ENCODE measurements at places on chromosomes 11 and 22.
A peak's percentile ranks its signal among the peaks of the same experiment; 100 is the strongest.

DNA sequence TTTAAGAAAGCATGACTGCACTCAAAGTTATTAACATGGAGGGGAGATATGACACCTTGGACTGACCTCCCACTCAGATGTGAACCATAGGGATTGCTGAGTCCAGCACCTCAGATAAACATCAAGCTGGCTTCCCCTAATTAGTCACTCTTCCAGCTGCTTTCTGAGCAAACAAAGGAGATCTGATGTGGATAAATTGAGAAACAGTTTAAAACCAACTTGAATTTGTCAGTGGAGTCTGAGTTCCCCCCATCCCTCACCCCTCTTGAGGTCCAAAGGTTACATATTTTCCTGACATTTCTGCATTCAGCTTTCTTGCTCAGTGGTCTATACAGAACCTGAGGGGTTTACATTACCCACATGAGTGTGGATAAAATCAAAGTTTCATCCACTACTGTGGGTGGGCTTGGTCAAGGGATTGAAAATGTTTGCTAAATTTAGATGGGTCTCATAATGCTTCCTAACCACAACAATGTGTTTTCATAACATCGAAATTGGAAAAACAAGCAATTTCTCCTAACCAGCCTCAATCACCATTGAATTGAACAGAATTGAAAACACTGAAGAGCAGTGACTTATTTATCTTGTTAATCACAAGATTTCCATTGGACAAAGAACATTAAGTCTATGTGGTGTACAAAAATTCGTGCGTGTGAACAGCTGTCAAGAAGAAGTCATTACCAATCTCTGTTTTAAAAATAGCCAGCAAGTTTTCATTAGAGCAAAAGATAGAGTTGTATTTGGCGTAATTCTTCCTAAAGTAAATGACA is 292.3 kb downstream of the METTL15 start:
- no peak for DNase-seq

DNA sequence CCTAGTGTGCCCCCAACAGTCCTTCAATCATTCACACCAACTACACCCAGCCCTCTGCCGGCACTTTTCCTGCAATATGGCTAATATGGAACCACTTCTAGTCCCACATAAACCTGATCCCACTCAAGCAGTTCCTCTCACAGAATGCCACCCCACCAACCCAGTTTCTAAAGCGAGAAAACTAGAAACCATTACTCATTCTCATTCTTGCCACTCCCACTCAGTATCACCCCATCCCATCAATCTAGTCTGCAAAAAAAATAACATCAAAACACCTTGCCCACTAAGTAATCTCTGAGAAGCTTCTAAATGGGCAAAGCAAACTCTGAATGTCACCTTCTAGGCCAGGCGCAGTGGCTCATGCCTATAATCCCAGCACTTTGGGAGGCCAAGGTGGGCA is 17.9 kb downstream of the NAP1L4 start:
- DNase-seq: no peak

DNA sequence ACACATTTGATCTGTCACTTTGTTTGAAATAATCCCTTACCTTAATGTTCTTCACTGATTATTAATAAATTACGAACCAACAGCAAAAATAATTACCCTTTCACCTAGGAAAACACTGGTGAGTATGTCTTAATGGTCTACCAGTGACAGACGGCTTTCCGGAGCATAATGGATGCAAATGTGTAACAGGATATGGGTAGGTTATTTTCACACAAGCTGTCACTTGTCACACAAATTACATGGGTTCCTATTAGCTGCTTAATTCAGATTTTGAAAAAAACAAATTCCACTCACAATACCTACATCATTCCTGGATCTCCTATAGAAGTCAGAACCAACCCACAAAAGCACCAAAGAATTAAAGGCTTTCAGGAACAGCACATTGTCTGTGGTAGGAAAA is 127.9 kb downstream of the WT1 start:
- no peak for DNase-seq

DNA sequence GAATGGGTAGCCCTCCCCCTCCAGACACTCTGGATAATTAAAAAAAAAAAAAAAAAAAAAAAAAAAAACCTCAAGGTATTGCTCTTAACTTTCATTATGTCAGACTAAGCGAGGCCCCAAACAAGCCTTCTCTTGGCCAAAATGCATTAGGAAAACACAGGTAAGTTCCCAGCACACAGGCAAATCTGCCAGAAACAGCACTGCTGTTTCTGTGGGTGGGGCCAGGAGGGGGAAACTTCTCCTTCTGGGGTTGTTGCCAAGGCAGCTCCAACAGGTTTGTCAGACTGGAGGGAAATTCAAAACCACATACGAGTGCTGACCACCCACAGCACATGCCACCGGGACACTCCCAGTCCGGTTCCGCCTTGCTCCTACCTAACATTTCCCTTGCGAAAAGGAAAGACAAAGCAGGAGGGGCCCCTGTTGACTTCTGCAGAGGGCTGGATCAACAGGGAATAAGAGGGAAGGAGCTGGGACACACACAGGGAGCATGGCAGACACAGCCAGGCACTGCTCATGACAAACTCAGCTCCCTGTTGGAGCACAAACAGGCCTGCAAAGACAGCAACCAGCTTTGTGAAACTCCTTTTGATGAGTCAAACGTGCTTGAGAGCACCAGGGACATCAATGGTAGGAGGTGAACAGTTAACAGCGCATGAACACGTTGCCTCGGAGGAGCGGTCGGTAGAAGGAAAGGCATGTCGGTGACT is 55.0 kb downstream of the MYH9 start:
- DNase-seq: peak; percentile 61

DNA sequence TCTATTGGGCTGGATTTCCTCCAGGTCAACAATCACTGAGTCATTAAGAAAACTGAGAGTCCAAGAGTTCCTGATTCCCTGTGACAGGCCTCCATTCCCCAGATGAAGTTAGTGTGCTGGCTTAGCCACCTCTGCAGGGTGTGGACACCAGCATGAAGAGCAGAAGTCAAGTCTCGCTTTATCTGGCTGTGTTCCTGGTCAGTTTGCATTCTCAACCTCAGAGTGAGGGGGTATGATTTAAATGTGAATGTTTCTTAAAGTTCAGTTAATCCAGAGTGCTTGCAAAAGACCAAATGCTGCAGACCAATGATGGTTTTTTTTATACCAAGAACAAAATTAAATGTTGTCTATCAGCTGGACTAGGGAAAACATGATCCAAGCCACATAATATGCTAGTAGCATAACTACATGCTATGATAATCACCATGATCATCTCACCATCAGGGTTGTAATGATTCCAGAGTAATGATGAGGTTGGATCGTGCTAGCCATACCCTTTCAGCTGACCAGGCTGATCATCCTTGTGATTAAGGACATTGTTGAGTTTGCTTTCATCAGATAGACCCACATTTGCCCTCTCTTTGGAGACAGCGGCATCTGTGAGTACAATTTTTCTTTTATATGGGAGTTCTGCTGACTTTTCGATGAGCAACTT is 145.8 kb upstream of the ARHGAP20 start:
- no peak for DNase-seq

GRCh38 chr11:121636800-121637176 is 184.0 kb upstream of the SORL1-AS1 start:
- DNase-seq: no peak

GRCh38 chr11:13054278-13054677 is 45.2 kb downstream of the RASSF10 start:
- no peak for DNase-seq

- no peak for DNase-seq
Observed at GRCh38 chr11:95516175-95516574, 273.4 kb downstream of the FAM76B start.

GRCh38 chr11:99327066-99327465 is 306.3 kb downstream of the CNTN5 start:
- no peak for DNase-seq
